ENCODE measurements at places on chromosomes 1 and 21.

GRCh38 chr21:31180256-31181081 is 142.2 kb upstream of the KRTAP19-8 start:
- H3K36me3 ChIP-seq, result peaks cover 2% of the 10 kb centered on the region
- H3K27me3 ChIP-seq, result no peaks in the 10 kb centered on the region
- no peak overlapping the region for H3K4me3 ChIP-seq
- H3K27ac ChIP-seq, result no peak overlapping the region
- peaks cover 11% of the 10 kb centered on the region for H3K4me1 ChIP-seq
- peak; percentile 14 for DNase-seq

DNA sequence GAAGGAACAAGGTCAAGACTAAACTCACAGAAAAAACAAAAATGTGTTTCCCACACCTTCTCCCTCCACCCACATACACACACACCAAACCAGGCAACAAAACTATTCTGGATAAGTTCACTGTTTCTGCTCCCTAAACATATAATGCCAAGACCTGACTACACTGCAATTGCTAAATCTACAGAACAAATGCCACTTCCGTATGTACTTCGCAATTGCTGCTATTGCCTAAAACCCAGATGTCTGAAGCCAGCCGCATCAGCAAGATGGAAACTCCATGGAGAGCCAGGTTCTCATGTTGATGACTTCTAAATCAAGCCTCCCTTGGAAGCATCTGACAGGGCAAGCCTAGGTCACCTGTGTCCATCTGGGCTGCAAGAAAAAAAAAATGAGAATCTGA is 8.3 kb upstream of the AIM2 start:
- DNase-seq, result no peak
- H3K4me3 ChIP-seq, result no peak overlapping the region
- no peaks in the 10 kb centered on the region for H3K4me1 ChIP-seq
- H3K27me3 ChIP-seq, result no peaks in the 10 kb centered on the region
- H3K27ac ChIP-seq, result no peak overlapping the region

- H3K27ac ChIP-seq, result no peak overlapping the region
- no peaks in the 10 kb centered on the region for H3K4me1 ChIP-seq
Observed at GRCh38 chr1:2786329-2787162, 14.9 kb downstream of the TTC34 start.

GRCh38 chr1:69835955-69836354 is 268.2 kb downstream of the LRRC7 start:
- H3K36me3 ChIP-seq, result no peaks in the 10 kb centered on the region
- no peaks in the 10 kb centered on the region for H3K27me3 ChIP-seq
- H3K27ac ChIP-seq, result no peak overlapping the region
- no peak for DNase-seq
- H3K4me3 ChIP-seq, result no peak overlapping the region

DNA sequence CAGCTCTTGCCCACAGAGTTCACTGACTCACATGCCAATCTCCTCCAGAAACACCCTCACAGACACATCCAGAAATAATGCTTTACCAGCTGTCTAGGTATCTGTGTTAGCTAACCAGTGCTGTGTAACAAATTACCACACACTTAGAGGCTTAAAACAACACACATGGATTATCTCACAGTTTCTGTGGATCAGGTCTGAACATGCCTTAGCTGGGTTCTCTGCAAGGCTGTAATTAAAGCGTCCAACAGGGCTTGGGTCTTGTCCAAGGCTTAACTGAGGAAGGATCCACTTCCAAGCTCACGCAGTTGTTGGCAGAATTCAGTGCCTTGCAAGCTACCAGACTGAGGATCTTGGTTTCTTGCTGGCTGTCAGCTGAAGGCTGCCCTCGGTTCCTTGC is 92.5 kb upstream of the RGS4 start:
- H3K4me1 ChIP-seq, result no peaks in the 10 kb centered on the region
- no peak overlapping the region for H3K4me3 ChIP-seq
- H3K27ac ChIP-seq, result no peak overlapping the region
- peaks cover under 1% of the 10 kb centered on the region for H3K27me3 ChIP-seq
- no peak for DNase-seq

- H3K27ac ChIP-seq, result no peak overlapping the region
- H3K4me1 ChIP-seq, result peaks cover 47% of the 10 kb centered on the region
- peaks cover 39% of the 10 kb centered on the region for H3K36me3 ChIP-seq
- peaks cover 8% of the 10 kb centered on the region for H3K27me3 ChIP-seq
- peak overlapping the region; percentile 100 for H3K4me3 ChIP-seq
- no peak for DNase-seq
Observed at GRCh38 chr1:173870252-173871075, 2.3 kb downstream of the ZBTB37 start.

DNA sequence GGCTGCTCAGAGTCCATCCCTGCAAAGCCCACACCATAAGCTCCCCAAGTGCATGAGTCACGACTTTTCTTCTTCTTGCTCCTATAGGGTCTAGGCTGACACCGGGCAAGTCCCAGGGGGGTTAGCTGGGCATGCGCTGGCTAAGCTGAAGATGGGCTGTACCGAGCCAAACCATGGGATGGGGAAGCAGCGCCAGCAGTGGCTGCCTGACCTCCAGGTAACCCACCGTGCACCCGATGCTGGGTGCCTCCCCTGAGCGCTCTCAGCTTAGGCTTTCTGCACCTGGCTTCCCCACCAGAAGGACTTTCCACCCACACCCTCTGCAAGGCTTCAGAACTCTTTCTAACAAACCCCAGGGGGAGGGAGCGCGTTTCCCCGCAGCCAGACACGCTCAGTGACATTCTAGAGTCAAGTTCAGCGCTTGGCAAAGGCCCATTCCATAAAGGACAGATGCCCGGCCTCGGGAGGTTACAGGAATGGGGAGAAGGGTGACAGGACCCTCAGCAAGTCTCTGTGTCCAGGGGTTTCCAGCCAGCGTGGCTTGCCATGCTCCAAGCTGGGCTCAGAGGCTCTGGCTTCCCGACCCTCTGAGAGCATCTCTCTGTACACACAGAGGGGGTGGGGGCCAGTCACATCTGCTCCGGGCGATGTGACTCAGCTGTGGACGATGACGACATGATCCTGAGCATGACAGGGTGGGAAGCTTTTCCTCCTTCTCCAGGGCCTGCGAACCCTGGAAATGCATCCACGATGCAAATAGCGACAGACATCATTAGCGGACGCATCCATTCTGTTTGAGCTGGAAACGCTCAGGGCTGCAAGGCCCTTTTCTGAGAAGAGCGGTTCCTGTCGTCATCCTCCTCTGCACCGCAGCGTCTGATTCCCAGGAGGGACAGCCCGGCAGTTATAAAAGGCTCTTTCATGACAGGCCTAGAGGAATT is 107.8 kb downstream of the SIK1 start:
- peaks cover 14% of the 10 kb centered on the region for H3K4me1 ChIP-seq
- H3K36me3 ChIP-seq, result no peaks in the 10 kb centered on the region
- DNase-seq, result peak; percentile 37
- peak overlapping the region; percentile 47 for H3K4me3 ChIP-seq
- H3K27me3 ChIP-seq, result no peaks in the 10 kb centered on the region

DNA sequence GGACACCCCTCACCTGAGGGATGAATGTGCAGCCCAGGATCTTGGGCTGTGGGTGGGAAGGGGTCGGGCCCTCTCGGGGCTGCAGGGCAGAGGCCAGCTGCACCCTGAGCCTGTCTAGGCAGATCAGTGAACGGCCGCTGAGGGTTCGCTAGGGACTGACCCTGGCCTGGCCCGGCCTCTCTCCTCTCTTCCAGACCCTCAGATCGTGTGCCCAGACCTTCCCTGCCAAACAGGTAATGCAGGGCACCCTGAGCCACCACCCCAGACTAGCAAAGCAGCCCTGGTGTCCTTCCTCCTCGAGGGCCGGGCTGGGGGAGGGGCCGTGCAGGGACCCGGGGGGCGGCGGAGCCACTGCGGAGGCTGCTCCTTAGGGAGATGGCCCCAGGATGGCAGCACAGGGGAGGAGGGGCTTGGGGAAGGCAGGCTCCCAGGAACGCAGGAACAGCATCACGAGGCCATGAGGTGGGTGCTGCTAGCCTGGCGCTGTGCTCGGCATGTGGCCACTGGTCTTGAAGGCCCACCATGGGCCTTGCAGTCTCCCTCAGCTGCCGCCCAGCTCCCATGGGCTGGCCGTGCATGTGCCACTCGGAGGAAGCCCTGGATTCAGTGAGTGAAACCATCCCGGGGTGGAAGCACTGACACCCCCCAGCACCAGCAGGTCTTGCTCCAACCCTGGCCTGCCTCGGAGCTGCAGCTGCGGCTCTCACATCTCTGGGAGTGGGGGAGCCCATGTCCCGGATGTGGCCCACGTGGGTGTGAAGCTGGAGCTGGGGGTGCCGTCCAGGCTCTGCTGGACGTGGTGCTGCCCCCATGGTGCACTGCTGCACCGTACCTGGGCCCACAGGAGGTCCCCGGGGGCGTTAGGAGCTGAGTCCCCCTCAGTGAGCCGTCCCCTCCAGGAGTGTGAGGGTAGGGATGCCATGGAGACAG is 28.7 kb downstream of the COL6A2 start:
- no peak overlapping the region for H3K27ac ChIP-seq
- H3K36me3 ChIP-seq, result no peaks in the 10 kb centered on the region
- no peaks in the 10 kb centered on the region for H3K4me1 ChIP-seq
- no peak for DNase-seq

GRCh38 chr21:37827913-37828312 is 88.3 kb downstream of the KCNJ6 start:
- no peak overlapping the region for H3K27ac ChIP-seq
- peaks cover under 1% of the 10 kb centered on the region for H3K4me1 ChIP-seq
- no peak for DNase-seq
- H3K36me3 ChIP-seq, result no peaks in the 10 kb centered on the region
- H3K27me3 ChIP-seq, result no peaks in the 10 kb centered on the region
- no peak overlapping the region for H3K4me3 ChIP-seq

DNA sequence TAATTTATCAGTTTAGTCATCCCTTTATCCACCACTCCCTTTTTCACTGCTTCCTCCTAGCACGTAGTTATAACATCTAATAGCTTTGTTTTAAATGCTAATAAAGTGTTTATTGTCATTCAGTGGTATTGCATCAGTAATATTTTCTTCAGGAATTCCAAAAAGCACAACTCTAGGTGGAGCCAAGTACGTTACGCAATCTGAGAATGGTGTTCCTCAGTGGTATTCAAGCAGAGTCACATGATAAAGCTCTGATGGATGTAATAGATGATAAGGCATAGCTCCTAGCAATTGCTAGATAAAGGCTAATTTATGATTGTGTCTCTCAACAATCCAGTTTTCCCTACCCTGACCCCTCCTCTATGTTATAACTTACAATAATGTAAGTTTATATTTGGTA is 494.6 kb upstream of the ADGRL4 start:
- H3K4me1 ChIP-seq, result peaks cover 70% of the 10 kb centered on the region
- H3K27me3 ChIP-seq, result no peaks in the 10 kb centered on the region
- peaks cover 4% of the 10 kb centered on the region for H3K36me3 ChIP-seq
- H3K4me3 ChIP-seq, result no peak overlapping the region

Measured in neural crest cell (in vitro differentiated cells).